ENCODE measurements at places on chromosomes 7 and 10.

GRCh38 chr10:46325021-46325420 is 38.2 kb downstream of the ANTXRL start:
- no peak for DNase-seq

- no peak for DNase-seq
These were observed 237.4 kb downstream of the ELMO1 start for GRCh38 chr7:37211097-37211880.

DNA sequence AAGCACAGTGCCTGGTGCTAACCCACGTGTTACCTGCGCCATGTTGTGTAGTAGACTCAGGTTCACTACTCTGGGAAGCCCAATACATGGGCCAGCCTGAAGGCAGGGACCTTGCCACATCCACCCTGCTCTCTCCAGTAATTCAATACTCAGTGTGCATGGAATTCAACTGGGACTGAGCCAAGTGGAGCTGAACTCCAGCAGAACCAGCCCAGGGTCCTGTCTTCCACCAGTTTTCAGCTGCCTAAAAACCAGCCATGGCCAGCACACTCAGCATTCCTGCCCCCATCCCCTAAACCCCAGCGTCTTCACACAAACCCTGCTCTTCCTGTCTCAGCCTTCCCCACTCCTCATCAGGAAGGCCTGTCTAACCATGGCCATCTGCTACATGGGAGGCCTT is 15.4 kb downstream of the FGF8 start:
- DNase-seq: no peak

DNA sequence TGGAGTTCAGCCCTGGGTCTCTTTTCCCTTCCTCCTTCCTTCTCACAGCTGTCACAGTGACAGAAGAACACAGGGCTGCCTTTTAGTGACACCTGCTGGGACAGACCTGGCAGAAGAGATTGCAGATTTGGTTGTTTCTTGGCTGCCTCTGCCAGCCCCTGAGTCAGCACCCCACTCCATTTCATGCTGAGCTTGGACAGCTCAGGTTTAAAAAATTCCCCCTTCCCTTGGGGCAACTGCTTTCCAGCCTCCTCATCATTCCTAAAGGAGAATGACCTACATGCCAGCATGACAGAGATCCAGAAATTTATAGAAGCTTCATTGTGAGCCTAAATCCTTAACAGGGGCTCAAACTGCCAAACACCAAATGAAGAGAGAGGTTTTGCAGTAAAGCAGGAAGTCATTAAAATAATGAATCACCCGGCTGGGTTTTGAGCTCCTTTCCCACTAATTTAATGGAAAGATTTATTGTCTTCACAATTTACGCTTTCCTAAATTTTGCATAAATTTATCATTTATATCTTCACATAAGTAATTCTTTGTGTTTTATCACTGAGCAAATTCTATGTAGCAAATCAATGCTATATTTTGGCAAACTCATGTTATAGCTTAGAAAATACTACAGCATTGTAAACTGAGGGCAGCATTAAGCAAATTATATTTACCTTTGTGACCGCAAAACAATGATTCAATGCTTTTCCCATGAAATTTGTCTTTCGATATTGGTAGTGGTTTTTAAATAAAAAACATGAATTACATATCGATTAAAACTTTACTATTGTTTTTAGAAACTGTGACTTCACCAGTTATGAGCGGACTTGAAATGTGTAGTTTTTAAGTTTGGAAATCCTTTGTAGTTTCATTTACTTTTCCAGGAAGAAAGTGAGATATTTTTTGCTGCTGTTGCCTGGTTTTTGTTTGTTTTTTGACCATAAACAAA is 399.5 kb upstream of the ANKRD30A start:
- DNase-seq: peak; percentile 51

GRCh38 chr10:71978988-71979691 is 14.9 kb downstream of the CHST3 start:
- no peak for DNase-seq

GRCh38 chr10:31599626-31600504 is 280.8 kb downstream of the ZEB1 start:
- no peak for DNase-seq

DNA sequence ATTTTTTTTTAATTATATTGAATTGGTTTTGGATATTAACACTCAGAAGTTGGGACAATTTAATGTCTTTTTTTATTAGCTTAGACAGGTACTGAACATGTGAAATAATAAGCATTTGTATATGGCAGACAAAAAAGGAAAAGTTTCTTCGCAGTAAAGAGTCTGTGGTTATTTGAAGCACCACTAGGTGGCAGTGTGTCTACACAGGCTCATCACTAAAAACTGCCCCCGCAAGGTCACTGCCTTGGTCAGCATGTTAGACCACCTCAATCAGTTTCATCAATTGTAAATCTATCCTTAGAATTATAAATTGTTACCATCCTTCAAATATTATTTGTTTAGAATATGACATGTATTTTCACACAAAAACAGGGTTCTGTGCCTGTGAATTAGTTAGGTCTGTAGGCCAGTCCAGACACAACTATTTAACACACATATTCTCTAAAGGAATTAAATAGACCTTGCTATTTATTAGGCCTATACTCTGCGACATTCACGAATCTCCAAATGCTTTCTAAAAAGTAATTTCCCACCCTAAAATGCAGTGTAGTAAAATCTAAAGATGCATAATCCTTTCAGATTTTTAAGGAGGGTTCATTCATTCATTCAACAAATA is 17.0 kb downstream of the PNLIPRP3 start:
- peak; percentile 19 for DNase-seq

DNA sequence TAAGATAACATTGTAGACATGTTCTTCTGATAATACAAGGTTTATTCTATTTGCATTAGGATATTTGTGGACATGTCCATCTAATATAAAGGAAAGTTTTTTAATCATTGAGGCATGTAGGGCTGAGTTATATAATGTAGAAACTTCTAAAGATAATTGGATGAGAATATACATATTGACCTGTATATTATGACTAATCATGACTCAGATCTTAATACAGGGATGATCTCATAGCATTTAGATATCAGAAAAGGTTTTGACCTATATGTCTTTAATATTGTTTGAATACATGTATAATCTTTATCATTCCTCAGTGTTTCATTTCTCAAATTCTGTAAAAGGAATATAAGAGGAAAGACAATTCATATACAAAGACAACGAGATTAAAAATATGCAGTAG is 39.2 kb downstream of the CD36 start:
- DNase-seq: no peak

DNA sequence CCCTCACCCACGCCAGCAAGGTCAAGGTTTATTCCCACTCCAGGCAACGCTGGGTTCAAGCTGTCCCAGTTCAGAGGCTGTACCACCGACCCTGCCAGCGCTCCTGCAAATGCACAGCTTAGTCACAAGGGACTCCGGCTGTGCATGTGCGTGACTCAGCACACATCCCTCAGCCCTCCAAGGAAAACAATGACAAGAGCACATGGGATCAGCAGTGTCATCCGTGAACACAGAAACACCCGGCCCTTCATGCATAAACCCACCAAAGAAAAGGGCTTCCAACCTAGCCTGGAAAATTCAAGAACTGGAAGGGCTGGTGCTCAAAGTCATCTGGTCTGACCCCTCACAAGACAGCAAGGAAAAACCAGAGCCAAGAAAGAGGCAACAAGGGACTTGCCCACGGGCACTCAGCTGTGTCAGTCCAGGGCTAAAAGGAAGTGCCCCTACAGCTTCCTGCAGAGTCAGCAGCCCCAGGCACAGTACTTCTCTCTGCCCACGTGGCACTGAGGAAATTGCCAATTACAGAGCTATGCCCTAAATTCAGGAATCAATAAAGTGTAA is 106.1 kb downstream of the KCNMA1 start:
- no peak for DNase-seq

GRCh38 chr7:104176332-104176731 is 31.5 kb downstream of the ORC5 start:
- no peak for DNase-seq

DNA sequence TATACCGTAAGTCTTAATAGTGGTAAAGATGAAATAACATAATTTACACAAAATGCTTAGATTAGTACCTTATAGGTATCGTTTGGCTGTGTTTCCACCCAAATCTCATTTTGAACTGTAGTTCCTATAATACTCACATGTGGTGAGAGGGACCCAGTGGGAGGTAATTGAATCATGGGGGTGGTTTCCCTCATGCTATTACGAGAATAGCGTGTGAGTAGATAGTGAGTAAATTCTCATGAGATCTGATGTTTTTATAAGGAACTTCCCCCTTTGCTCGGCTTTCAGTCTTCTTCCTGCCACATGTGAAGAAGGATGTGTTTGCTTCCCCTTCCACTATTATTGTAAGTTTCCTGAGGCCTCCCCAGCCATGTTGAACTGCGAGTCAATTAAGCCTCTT is 426.3 kb upstream of the POT1 start:
- no peak for DNase-seq

DNA sequence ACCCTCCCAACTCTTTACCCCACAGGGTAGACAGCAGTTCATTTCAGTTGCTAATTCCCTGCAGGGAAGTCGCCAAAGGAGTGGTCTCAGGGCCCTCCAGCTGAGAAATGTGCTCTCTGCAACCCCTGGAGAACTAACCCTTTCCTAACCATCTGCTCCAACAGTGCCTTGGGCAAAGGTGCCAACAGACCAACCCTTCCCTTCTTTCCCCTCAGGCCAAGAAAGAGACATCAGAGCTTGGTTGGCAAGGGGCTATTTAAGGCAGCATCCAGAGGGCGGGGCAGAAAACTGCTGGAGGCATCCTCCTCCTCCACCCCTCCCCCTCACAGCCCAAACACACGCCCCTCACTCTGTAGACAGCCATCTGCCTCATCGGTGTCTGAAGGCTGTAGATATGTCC is 1.7 kb downstream of the SORBS1 start:
- no peak for DNase-seq

- DNase-seq: no peak
These were observed 14.4 kb upstream of the UTF1 start for GRCh38 chr10:133215586-133215985.

DNA sequence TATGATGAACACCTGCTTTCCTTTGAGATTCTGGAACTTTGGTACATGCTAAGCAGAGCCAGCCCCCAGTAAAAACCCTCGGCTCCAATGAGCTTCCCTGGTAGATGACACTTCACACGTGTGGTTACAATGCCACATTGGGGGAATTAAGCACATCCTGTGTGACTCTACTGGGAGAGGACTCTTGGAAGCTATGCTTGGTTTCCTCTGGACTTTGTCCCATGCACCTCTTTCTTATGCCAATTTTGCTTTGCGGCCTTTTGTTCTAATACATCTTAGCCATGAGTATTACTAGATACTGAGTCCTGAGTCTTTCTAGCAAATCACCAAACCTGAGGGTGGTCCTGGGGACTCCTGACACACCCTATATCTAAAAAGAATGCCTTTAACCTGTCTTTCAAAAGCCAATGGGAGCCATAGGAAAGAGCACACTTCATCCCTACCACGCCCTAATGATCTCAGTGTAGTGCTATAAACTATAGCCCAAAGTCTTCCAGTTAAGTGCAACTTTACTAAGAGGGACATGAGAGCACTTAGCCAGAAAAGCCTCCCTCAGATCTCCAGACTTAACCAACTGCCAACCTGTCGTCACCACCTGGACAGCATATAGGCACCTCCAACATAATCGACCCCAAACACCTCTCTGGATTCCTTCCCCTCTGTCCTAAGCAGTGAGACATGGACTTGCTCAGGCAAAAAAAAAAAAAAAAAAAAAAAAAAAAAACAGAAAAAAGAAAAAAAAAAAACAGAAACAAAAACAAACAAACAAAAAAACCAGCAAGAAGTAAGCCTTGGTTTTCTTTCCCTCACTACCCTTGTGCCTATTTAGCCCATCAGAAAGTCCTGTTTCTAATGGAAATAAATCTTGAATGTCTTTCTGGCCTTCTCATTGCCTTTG is 37.4 kb downstream of the CCDC6 start:
- no peak for DNase-seq

DNA sequence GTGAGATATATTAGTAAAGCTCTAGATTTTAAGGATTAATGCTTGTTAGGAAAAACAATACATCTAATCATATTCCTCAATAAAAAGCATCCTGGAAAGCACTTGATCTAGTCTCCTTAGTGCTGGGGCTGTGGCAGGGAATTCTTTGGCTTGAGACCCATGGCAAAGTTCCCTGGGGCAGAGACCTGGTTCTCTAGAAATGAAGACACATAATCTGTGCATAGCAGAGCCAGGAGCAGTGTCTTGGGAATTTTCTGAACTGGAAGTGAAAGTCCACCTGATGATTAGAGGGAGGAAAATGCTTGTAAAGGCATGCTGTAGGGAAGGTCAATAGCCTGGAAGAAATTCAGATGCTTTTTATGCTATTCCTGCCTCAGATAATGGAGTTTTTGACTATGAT is 247.4 kb downstream of the CDK14 start:
- DNase-seq: no peak

GRCh38 chr7:116691664-116692063 is 19.7 kb downstream of the MET start:
- no peak for DNase-seq

DNA sequence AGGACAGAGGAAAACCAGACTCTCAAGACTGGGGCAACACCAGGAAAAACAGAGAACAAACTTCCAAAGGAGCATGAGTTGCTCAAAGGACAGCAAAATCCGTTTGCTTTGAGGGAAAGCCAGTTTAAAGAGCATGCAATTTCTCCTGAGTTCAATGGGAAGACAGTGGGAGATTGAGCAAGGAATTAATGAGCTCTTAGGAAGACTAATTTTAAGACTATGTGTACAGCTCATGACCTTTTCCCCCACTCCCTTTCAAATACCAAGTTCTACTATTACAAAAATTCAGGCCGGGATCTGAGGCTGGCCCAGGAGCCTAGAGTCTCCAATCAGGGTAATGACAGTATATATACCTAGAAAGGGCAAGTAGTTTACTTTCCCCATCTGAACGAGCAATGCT is 79.2 kb downstream of the EPDR1 start:
- no peak for DNase-seq

DNA sequence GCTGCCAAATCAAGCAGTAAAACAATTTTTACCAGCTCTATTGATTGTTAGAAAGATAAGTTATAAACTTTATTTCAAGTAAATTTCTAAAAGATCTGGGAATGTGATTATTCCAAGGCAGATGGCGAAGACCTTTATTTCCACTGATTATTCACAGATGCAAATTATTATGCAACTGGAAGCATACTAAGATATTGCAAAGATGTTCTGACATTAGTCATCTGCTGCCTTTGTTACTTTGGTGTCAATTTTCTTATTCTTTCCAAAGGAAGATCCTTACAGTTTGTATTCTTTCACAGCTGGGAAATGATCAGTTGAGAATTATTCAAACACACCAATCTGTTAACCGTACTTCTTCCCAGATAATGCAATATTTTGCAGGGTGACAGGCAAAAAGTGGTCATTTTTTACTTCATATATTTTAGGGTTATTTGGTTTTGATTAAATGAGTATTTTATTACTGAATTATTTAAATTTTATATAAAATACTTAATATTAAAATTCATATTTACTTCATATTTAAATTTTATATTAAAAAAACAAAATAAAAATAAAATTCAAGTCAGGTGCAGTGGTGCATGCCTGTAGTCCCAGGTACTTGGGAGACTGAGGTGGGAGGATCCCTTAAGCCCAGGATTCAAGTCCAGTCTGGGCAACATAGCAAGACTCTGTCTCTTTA is 171.3 kb downstream of the FZD1 start:
- DNase-seq: no peak

- DNase-seq: peak; percentile 63
These were observed 180.3 kb upstream of the PLXNA4 start for GRCh38 chr7:132756484-132756990.

GRCh38 chr10:119288574-119289001 is 81.2 kb downstream of the GRK5 start:
- no peak for DNase-seq

- DNase-seq: no peak
These were observed 148.7 kb upstream of the PCGF5 start for GRCh38 chr10:91071786-91072185.

- DNase-seq: peak; percentile 50
These were observed 3.5 kb downstream of the UNCX start for GRCh38 chr7:1236132-1236661.

- no peak for DNase-seq
These were observed 40.0 kb downstream of the CDK1 start for GRCh38 chr10:60818134-60818770.

Data from NCI-H1105 treated with DMSO at 0.1 percent for 48 hours (cell line).